ENCODE measurements at places on chromosomes 13 and 19.
A peak's percentile ranks its signal among the peaks of the same experiment; 100 is the strongest.

- DNase-seq = no peak
Observed at GRCh38 chr13:97573011-97573410, 139.0 kb downstream of the RAP2A start.

- peak; percentile 58 for DNase-seq
Observed at GRCh38 chr19:40055832-40056504, at the start of gene ZNF780B. ZNF780B (minus strand) TSS chr19:40056231; CDS start chr19:40050332, 5,899 bp downstream.

DNA sequence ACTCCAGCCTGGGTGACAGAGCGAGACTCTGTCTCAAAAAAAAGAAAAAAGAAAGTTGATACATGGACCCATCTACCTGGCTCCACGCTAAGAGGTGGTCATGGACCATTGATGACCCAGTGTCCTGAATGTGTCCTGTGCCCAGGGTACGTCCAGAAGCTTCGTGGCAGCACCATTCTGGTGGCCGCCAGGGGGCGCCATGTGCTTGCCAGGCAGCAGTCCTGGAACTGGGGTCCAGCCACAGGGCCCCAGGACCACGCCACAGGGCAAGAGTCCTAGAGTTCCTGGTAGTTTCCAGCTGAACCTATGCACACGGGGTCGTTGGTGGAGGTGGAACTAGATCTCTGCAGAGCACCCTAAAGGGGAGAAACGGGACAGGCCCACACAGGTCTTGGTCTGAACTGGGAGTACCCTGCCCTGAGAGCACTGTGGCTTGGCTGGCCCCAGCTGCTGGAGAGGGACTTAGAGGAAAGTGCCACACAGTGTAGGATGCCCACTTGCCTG lies 19.9 kb upstream of the FBXO27 start:
- no peak for DNase-seq

DNA sequence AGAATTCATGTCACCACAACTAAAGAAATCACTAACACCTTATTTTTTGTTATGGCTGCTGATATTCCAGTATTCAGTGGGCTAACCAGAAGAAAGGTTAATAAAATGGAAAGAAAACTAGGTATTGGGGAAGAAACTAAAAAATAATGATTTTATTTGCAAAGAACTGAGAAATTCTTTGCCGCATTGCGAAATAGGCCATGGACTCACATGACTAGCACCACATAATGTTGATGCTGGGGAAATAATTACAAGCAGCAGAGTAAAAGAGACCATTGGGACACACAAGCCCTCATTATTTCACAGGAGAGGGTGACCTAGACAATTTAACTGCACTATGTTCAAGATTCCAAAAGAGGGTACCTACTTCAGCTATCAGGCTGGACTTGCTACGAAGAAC lies 1411.5 kb downstream of the SLITRK5 start:
- no peak for DNase-seq

GRCh38 chr13:93477238-93477637 lies 250.6 kb downstream of the GPC6 start:
- DNase-seq = no peak

- no peak for DNase-seq
Observed at GRCh38 chr19:46082728-46083050, 41.8 kb downstream of the IGFL3 start.

DNA sequence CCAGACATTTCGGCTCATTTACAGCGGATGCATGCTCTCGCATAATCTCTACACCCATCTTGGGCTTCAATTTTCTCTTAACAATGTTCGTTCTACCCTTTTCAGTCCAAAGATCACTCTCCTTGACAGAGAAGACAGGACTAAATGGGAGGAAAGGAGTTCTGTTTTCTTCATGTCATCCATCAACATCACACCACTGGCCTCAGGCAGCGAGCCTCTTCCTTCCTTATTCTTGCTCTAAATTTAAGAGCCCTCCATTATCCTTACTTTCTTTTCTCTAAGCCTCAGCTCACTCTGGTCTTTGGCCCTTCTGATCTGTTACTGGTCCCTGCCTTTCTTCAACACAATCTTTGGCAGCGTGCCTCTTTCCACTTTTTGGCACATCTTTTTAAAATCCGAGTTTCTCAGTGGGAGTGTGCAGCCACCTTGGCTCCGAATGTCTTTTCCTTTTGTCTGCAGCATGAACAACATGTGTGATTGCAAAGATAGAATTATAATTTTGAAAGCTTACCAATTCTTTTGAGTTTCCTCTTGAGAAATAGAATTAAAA lies 98.7 kb downstream of the FAM216B start:
- DNase-seq = no peak

DNA sequence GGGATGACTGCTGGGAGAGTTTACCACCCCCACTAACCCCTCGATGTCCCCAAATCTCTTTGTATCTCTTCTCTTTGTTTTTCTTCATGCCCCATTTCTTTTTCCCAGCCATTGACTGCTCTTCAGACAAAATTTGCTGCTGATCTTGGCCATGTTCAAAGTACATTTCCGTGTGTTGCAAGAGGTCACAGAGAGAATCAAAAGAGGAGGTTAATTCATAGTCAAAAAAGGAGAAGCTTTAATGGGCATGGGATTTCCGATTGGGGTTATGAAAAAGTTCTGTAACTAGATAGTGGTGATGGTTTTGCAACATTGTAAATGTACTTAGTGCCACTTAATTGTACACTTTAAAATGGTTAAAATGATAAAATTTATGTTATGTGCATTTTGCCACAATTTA lies 121.1 kb downstream of the FLT1 start:
- DNase-seq = no peak

DNA sequence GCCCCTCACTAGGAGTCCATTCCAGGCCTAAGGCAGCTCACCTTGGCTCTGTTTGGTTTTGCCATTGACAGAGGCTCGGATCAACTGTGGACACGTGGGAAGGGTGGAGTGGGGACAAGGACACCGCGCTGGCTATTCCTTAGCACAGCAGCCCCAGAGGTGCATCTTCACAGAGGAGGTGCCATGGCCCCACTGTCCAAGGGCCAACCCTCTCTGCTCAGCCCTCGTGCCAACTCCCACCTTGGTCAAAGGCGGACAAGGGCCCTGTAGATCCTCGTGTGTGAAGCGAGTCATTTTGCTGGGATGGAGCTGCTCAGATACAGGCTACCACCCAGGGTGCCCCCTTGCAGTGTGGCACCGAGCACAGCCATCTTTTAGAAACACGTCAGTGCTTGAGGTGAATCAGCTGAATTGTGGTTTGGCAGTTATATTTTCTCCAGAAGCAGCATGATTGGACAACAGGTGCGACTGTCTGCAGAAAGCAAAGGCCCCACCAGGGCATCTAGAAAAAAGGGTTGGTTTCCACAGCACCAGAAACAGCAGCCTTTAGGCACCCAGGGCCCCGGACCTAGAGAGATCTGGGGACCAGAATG lies 192.1 kb upstream of the GPR12 start:
- no peak for DNase-seq

- no peak for DNase-seq
Observed at GRCh38 chr13:25302121-25302520, 696 bp downstream of the NUP58 start.

DNA sequence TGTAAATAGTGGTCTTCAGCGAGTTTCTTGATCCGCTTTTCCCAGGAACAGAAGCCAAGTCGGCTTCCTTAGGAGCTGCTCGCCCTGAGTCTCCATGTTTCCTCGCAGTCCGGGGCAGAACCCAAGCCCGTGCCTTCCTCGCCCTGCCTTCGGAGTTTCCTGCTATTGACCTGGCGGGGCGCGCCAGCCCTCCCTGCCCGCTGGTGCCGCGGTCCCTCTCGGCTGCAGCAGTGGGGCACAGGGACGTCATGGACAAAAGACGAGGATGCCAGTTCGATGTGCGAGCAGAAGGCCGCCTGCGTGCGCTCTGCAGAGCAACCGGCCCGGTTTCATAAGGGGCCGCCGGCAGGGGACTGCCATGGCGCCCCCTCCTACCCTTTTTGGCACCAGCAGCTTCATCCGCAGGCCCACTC lies 156.6 kb downstream of the TM9SF2 start:
- DNase-seq = peak; percentile 29
